ENCODE measurements at places on chromosomes 16 and 17. TPM values are rescaled to one million over a fixed set of nuclear protein-coding genes. Genes with fewer than 3 reads are reported as not detected.

Gene HSPB9
- total RNA-seq: not detected

Gene OTOP2
- total RNA-seq: not detected

Gene C16orf92
- total RNA-seq: not detected

Gene CCL16
- not detected for total RNA-seq

Gene MAP2K3
- total RNA-seq: 133 TPM

- H3K27me3 ChIP-seq: no peaks in the 10 kb centered on the region
- DNase-seq: peak; percentile 76
- peaks cover 11% of the 10 kb centered on the region for H3K4me1 ChIP-seq
- no peaks in the 10 kb centered on the region for H3K36me3 ChIP-seq
Observed at GRCh38 chr17:70168044-70168976, 1.0 kb upstream of the KCNJ2 start.

DNA sequence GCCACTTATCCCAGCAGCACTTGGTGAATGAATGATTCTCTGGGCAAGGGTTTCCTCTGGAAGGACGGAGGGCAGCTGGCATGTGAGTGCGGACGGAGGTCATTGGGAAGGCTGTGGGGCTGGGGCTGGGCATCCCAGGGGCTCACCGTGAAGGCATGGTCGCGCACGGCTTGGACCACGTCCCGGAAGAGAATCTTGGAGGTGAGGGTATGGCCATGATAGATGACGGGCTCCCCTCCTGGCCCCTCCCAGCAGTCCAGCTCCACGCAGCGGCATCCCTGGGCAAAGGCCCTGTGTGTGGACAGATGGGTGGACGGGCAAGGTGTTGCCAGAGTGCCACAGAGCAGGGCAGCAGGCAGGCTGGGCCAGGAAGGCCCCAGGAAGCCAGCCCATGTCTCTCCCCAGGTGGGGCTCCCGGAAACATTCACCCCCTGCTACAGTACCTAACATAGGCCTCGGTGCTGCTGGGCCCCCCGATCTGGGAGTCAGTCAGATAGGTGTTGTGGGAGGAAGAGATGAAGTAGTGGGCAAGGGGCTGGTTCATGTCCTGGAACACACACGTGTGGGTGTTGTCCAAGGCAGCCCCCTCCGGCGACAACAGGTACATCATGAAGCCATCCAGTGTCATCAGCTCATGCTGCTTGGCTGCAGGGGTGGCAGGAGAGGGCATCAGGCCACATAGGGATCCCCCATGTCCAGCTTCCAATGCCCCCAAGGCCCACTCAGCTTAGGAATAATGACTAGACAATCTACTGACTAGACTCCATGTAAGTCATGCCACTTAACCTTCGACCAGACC lies 14.3 kb downstream of the PLCD3 start:
- no peaks in the 10 kb centered on the region for H3K36me3 ChIP-seq
- no peak for DNase-seq
- no peak overlapping the region for H3K4me3 ChIP-seq
- no peak overlapping the region for H3K27ac ChIP-seq
- H3K27me3 ChIP-seq: no peaks in the 10 kb centered on the region

DNA sequence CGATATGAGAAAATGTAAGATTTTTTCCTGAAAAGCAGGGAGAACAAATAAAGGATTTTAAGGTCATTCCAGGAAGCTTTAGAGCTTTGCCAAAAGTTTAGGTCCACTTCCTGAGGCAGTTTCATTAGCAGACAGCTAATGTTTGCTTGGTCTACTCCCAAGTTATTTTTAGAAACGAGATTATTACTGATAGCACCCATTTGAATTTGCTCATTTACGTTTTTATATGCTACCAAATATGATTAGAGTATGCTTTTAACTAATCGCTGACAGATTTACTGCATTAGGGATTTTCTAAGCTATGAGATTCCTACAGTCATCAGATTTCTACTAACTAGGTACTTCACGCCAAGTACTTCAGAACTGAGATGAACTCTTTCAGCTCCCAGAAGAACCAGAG lies 98.1 kb downstream of the WNT3 start:
- no peak overlapping the region for H3K4me3 ChIP-seq
- no peaks in the 10 kb centered on the region for H3K27me3 ChIP-seq
- no peaks in the 10 kb centered on the region for H3K36me3 ChIP-seq
- H3K4me1 ChIP-seq: no peaks in the 10 kb centered on the region
- H3K27ac ChIP-seq: no peak overlapping the region

- H3K36me3 ChIP-seq: no peaks in the 10 kb centered on the region
- H3K4me1 ChIP-seq: no peaks in the 10 kb centered on the region
- no peaks in the 10 kb centered on the region for H3K27me3 ChIP-seq
Observed at GRCh38 chr17:47801176-47801765, 20.3 kb downstream of the OSBPL7 start.

- no peak overlapping the region for H3K27ac ChIP-seq
- no peak for DNase-seq
- H3K4me1 ChIP-seq: no peaks in the 10 kb centered on the region
- H3K36me3 ChIP-seq: no peaks in the 10 kb centered on the region
- H3K27me3 ChIP-seq: no peaks in the 10 kb centered on the region
Observed at GRCh38 chr17:55177159-55177854, 87.5 kb upstream of the HLF start.

- H3K27ac ChIP-seq: peak overlapping the region; percentile 7
- no peak for DNase-seq
- no peaks in the 10 kb centered on the region for H3K4me1 ChIP-seq
- H3K36me3 ChIP-seq: no peaks in the 10 kb centered on the region
- no peaks in the 10 kb centered on the region for H3K27me3 ChIP-seq
Observed at GRCh38 chr16:73053038-73053363, 5.1 kb upstream of the ZFHX3 start.

- no peaks in the 10 kb centered on the region for H3K4me1 ChIP-seq
- DNase-seq: peak; percentile 73
- H3K27ac ChIP-seq: peak overlapping the region; percentile 48
- H3K27me3 ChIP-seq: no peaks in the 10 kb centered on the region
Observed at GRCh38 chr17:35895636-35896587, 15.8 kb upstream of the CCL5 start.

DNA sequence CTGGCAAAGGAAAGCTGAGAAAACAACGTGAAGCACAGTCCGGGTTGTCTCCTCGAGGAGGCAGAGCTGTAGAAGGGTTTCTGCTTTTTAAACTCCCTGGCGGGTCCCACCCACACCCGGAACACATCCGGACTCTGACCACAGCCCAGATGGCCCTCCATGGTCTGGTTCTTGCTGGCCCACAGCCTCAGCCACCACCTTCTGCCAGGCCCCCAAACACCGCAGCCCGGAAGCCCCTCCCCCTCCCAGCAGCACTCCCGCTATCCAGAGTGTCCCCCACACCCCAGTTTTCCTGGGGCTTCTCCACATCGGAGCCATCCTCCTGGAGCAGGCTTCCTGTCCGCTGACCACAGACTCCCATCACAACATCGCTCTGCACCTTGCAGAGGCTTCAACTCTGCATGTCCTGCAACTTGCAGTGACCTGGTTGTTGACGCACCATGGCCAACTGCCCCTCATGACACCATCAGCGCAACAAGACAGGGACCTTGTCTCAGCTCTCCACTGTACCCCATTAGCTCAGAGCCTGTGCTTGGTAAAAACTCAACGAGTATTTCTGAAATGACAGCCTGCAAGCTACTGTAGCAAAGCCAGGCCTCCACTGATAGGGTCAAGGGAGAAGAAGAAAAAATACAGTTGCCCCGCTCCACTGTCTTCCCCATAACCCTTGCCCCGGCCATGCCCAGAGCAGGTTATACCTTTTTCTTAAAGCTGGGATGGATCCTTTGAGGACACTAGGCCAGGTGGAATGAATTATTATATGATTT lies 129.8 kb downstream of the C16orf78 start:
- H3K27ac ChIP-seq: no peak overlapping the region
- no peak overlapping the region for H3K4me3 ChIP-seq
- H3K36me3 ChIP-seq: no peaks in the 10 kb centered on the region
- no peaks in the 10 kb centered on the region for H3K27me3 ChIP-seq

DNA sequence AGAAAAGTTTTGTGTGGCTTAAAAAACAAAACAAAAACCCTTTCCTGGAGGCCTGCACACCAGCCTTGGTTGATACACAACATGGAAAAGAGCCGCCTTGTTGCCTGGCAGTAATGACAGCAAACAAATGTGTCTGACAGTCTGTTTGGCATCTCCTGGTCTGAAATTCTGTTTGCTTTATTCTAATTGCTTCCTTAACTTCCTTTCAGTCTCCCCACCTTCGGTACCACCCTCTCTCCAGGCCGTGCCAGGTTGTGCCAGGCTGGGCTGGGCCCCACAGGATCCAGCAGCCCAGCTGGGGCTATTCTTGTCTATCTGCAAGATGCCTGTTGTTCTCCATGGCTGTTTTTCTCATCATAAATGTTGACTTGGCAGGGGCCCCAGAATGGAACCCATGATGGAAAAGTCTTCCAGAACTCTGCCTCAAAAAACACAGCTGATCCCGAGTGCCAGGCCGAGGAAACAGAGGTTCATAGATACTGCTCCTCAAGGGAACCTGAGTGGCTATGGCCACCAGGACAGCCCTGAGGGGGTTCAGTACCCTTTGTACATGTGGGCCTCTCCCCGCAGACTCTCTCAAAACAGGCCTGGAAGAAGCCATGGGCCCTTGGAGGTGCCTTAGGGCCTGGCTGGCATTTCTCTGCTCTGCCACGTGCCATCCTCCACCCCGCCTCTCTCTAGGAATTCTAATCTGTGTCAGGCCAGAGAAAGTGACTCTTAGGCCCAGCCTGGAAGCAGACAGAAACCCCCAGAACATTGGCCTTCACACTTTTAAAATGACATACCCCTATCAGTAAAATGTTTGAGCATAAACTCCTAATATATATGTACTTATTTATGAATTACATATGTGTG lies 50.5 kb downstream of the YPEL2 start:
- no peaks in the 10 kb centered on the region for H3K27me3 ChIP-seq
- H3K27ac ChIP-seq: peak overlapping the region; percentile 56
- H3K4me1 ChIP-seq: no peaks in the 10 kb centered on the region
- DNase-seq: no peak
- H3K36me3 ChIP-seq: no peaks in the 10 kb centered on the region

DNA sequence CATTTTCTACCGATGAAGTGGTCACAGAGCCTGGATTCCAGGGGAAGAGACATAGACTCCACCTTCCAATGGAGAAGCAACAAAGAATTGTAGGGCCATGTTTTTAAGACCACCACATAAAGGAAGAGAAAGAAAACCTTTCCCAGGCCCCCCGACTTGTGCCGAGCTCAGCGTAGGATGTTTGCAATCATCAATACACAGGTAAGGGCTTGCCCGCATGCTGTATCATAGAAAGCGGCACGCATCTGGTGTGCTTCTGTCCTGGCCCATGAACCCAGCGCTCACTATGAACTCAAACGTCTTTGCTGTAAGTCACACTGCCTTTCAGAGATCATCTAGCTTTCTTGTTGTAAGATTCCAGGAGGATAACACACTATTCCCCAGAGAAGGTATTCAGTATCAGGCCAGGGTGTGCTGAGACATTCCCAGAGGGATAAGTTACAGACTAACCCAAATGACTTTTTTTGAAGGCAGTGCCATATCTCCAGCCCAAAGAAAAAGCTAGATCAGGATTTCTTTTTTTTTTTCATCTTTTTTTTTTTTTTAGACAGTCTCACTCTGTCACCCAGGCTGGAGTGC lies 79.5 kb upstream of the RPL38 start:
- DNase-seq: no peak
- H3K4me3 ChIP-seq: no peak overlapping the region
- no peaks in the 10 kb centered on the region for H3K36me3 ChIP-seq
- H3K4me1 ChIP-seq: no peaks in the 10 kb centered on the region
- H3K27me3 ChIP-seq: no peaks in the 10 kb centered on the region

DNA sequence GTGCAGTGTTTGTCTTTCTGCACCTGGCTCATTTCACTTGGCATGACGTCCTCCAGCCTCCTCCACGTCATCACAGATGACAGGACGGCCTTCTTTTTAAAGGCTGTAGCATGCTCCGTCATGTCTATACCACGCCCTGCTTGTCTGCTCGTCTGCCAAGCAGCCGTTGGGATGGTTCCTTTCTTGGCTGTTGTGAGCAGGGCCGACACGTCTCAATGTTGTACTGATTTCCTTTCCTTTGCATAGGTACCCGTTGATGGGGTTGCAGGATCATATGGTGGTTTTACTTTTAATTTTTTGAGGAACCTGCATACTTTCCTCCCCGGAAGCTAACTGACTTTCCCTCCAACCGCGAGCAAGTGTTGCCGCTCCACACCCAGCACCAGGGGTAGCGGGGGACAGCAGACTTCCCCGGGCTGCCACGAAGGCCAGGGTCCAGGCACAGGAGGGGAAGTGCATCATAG lies 212.2 kb upstream of the ZNF469 start:
- H3K4me1 ChIP-seq: no peaks in the 10 kb centered on the region
- no peak overlapping the region for H3K27ac ChIP-seq
- DNase-seq: peak; percentile 43

DNA sequence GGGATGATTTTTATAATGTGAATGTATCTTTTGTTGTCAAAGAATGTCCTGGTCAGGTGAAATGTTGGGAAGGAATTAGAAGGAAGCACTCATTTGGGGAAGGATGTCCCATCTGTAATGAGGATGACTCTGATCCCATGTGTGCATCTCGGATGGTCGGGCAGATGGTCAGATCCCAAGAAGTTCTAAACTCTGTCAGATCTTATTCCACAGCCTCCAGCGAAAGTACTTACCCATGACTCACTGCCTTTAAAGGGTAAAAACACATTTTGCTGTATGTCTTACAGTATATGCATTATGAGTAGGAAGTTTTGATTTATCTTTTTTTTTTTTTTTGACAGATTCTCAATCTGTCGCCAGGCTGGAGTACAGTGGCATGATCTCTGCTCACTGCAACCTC lies 548 bp upstream of the KRTAP4-11 start:
- H3K36me3 ChIP-seq: no peaks in the 10 kb centered on the region
- H3K4me1 ChIP-seq: no peaks in the 10 kb centered on the region
- H3K27ac ChIP-seq: no peak overlapping the region
- H3K27me3 ChIP-seq: no peaks in the 10 kb centered on the region
- DNase-seq: no peak
- no peak overlapping the region for H3K4me3 ChIP-seq
